Right lobe of liver (tissue), 6 donors: ENCODE measurements at places on chromosomes 4 and X. TPM values are rescaled to one million over a fixed set of nuclear protein-coding genes. Genes with fewer than 3 reads are reported as not detected.

DNA sequence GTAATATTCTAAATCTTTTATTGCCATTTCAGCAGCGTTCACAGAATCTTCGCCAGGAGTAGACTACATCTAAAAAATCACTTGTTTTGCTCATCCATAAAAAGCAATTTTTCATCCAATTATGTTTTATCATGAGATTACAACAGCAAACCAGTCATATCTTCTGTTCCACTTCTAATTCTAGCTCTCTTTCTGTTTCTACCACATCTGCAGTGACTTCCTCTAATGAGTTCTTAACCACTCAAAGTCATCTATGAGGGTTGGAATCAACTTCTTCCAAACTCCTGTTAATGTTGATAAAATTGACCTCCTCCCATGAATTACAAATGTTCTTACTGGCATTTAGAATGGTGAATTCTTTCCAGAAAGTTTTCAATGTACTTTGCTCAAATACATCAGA is 174.4 kb upstream of the BRWD3 start:
- no peak for DNase-seq

DNA sequence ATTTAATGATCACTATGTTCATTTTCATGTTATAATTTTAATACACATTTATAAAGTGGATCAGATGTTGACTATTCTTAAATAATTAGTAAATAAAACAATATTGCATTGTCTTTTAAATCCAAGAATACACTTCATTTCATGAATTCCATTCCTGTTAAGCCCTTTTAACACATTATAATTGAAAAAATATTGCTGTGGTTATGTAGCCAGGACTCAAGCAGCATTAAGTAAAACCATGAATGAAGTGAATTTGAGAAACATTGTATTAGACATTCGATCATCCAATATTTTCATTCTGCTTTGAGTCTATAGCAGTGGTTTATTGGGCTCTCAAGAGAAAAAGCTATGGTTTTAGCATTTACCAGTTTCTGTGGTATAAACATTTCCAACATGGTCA is 94.2 kb upstream of the RAPGEF2 start:
- DNase-seq = no peak

LNX1 gene
- 5.6 TPM for total RNA-seq

TFE3 gene
- 24.5 TPM for total RNA-seq

DNA sequence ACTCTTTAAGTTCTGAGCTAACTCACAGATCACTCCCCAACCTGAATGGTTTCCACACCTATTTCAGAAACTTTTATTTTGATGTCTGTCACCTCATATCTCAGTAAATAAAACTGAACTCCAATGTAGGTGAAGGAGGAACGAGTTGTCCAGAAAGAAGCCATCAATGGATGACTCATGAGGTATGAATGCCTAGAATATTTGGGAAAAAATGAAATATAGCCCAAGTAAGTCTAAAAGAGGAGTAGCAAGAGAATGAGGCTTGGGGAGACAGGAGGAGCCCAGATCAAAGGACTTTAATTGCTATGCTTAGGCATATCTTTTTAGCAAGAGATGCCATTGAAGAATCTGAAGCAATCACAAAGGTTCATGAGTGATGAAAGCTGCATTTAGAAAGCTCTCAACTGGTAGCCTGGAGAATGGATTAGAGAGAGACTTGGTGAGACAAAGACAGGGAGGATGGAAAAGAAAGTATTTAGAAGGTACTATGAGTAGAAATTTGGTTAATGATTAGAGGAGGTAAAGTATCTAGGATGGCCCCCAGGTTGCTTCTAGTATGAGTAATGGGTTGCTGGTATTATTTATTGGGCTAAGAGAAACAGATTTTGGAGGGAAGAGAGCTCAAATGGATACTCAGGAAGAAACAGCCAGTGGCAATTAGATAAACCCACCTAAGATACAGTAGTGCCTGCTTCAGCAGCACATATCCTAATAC is 39.4 kb downstream of the NOCT start:
- no peak for DNase-seq

STAP1 gene
- not detected for total RNA-seq

GRCh38 chr4:14853176-14853943 is 148.9 kb upstream of the CPEB2 start:
- no peak for DNase-seq

GRCh38 chr4:25108556-25108955 is 51.7 kb downstream of the SEPSECS start:
- DNase-seq = no peak

DSPP gene
- not detected for total RNA-seq

DNA sequence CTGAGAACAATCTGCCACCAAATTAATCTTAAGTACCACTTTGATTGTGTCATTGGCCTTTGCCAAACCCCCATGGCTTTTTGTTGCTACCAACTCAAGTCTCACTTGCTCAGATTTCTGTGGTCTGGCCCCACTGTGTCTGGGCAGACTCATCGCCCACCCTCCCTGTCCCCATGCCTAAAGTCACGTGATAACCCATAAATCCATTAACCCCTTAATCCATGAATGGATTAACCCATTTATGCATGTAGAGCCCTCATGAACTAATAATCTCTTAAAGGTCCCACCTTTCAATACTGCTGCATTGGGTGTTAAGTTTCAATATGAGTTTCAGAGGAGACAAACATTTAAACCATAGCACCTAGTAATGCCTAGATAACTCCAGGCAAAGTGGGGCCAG is 78.5 kb upstream of the BLTP1 start:
- DNase-seq = no peak

XKRX gene
- total RNA-seq = not detected

GRCh38 chrX:46573331-46573891 is at the start of gene CHST7:
CHST7 (plus strand) TSS chrX:46573765; CDS start chrX:46573932, 167 bp downstream.
- peak; percentile 73 for DNase-seq

PWWP3B gene
- 0.95 TPM for total RNA-seq
